ENCODE measurements at places on chromosomes 16 and 17.

GRCh38 chr17:65436871-65437270 lies 124.6 kb downstream of the AXIN2 start:
- no peak for DNase-seq

- no peak for DNase-seq
These were observed 107.1 kb downstream of the VPS53 start for GRCh38 chr17:607361-608147.

GRCh38 chr17:28864991-28865849 lies 10.4 kb downstream of the ERAL1 start:
- no peak for DNase-seq

GRCh38 chr17:29070781-29071180 lies 27.8 kb downstream of the PIPOX start:
- DNase-seq, result no peak

All from activated effector memory CD4-positive, alpha-beta T cell treated with anti-CD3 and anti-CD28 coated beads, Interleukin-2, amount 50 U/mL, for 16 hours (primary cell).